Stimulated activated CD4-positive, alpha-beta T cell treated with anti-CD3 and anti-CD28 coated beads, Interleukin-12 subunit alpha, Interleukin-12 subunit beta, amount 100 ng/mL, for 4 hours (primary cell): ENCODE measurements at places on chromosomes 1 and 21.

DNA sequence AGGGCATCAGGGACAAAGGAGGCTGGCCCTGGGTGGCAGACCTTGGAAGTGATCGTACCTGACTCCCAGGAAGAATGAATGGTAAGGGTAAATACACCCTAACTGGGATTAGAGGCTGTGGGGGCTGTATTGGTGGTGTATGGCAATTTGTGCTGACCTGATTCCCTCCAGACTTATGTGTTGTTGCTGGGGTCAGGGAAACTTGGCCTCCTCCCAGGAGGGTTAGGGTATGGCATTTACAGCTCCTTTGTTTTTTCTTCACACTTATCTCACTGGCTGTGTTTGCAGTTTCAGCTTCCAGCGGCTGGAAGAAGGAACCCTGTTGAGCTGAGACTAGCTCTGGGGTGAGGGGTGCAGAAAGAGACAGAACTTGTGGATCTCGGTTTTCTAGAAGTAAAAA is 8.2 kb downstream of the VANGL1 start:
- DNase-seq = no peak

GRCh38 chr1:79460773-79461436 is 454.4 kb upstream of the ADGRL4 start:
- no peak for DNase-seq

GRCh38 chr1:224434691-224435317 is at the start of gene WDR26:
Gene WDR26 (minus strand): TSS chr1:224434797.
- DNase-seq = peak; percentile 71

DNA sequence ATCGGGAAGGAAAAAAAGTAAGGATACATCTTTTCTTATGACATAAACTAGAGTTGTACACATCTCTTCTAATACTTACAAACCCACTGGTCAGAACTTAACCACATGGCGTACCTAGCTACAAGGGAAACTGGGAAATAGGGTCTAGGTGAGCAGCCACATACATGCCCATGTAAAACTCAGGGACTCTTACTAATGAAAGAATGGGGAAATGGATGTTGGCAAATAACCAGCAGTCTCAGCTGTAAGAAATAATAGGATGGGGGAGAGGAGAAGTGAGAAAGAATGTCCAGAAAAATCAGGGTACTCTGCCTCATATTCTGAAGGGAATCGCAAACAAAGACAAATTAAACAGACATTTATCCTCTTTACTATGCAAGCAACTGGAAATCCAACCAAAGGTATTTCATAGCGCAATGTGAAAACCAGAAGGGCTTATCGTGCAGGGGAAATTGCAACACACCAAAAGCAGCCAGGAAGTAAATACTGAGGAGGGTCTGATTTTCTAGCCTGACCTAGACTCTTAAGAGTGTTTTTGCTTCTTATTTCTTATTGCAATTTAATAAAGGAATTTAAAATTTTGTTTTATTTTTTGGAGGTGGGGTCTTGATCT is 17.5 kb downstream of the GTF2B start:
- no peak for DNase-seq

GRCh38 chr1:98781906-98782305 is 120.4 kb downstream of the SNX7 start:
- DNase-seq = no peak
